ENCODE measurements at places on chromosomes 11 and 22.

DNA sequence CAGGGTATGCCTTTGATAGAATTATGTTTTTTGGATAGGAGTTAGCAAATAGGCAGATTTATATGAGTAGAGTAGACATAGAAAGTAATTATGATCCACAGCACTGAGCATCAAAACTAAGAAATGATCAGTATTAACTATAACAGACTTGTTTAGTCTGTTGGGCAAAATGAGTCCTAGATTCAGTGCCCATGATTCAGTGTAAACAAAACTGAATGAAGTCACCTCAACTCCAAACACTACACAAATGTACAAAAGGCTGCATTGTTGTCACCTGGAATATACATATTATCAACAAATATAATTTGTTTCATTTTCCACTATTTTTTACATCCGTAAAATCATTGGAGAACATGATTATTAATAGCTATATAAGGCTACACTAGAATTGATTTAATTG lies 6.7 kb downstream of the UEVLD start:
- no peak for DNase-seq

GRCh38 chr11:65516135-65516968 lies 8.5 kb upstream of the SCYL1 start:
- DNase-seq: no peak

DNA sequence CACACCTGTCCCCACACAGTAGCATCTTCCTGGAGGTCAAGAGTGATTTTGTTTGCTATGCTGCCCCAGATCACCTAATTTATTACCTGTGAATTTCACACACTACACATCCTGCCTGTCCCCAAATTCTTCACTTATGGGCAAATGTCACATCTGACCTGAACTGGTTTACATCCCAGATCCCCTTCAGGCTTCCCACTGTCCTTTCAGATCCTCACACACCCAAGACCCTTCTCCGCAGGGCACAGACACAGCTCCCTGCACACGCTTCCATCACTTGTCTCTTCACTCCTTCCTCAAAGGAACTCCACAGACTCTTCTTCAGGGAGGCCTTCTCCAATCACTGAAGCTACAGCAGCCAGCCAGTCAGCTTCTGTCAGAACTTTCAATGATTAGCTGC lies 118.7 kb upstream of the IGLL5 start:
- no peak for DNase-seq

GRCh38 chr11:69473276-69473845 lies 8.1 kb upstream of the LINC01488 start:
- DNase-seq: no peak

GRCh38 chr11:120281143-120281795 lies 41.3 kb downstream of the POU2F3 start:
- peak; percentile 19 for DNase-seq

DNA sequence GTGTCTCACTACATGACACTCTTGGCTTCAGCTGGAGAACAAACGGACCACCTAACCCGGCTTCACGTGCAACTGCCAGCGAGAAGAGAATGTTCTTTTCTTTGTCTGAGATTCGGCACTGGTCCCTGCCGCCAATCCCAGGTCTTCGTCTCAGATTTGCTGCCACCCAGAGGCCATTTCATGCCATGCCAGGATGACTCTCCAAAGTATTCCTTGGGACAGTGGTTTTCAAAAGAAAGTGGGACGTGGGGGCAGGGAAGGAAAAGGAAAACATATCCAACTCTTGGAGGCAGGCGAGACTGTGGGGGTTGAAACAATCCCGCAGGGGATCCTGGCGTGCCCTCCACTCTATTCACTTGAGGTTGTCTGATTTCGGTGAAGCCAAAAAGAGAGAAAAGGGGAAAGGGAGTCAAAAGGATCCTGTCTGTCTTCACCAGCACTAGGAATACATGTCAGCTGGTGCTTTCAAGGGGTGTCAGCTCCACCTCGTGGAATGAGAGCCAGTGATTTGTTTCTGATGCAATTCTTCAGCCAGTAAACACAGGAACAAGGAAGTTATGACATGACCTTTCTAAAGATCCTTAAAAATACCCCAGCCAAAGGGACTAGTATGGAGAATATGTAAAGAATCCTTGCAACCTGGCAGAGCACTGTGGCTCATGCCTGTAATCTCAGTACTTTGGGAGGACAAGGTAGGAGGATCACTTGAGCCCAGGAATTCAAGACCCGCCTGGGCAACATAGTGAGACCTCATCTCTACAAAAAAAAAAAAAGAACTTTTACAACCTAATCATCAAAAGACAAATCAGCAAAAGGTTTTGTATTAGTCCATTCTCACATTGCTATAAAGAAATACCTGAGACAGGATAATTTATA lies 41.0 kb upstream of the APLNR start:
- DNase-seq: peak; percentile 86

GRCh38 chr22:26977741-26978376 lies 320.5 kb downstream of the MIAT start:
- DNase-seq: peak; percentile 14

DNA sequence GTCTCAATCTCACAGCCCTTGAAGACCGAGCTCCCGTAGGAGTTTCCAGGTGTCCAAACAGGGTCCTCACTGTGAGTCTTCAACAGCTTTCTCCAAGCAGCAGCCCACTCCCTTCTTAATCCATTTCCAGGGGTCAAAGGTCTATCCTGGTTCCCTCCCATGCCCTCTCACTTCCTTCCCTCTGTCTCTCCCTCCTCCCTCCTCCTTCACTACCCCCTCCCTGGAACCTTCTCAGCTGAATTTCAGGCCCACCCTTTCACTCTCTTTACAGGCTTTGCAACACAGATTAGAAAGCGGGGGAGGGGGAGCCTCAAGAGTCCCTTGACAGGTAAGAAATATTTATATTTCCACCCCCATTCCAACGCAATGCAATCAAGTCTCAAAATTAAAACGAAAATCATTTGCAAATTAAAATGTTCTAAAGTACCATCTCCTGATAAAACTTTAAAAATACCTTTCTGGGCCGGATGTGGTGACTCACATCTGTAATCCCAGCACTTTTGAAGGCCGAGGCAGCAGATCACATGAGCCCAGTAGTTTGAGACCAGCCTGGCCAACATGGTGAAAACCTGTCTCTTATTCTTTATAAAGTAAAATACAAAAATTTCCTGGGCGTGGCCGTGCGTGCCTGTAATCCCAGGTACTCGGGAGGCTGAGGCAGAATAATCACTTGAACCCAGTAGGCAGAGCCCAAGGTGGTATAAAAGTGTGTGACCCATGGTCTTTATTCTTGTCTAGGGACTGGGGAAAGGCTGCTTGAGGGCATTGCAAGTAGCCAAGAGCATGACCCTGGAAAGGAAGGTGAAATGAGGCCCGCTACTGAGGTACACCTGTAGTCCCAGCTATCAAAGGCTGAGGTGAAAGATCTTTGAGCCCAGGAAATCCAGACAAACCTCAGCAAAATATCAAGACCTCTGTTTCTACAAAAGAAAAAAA lies 865 bp upstream of the ZNF280A start:
- no peak for DNase-seq

DNA sequence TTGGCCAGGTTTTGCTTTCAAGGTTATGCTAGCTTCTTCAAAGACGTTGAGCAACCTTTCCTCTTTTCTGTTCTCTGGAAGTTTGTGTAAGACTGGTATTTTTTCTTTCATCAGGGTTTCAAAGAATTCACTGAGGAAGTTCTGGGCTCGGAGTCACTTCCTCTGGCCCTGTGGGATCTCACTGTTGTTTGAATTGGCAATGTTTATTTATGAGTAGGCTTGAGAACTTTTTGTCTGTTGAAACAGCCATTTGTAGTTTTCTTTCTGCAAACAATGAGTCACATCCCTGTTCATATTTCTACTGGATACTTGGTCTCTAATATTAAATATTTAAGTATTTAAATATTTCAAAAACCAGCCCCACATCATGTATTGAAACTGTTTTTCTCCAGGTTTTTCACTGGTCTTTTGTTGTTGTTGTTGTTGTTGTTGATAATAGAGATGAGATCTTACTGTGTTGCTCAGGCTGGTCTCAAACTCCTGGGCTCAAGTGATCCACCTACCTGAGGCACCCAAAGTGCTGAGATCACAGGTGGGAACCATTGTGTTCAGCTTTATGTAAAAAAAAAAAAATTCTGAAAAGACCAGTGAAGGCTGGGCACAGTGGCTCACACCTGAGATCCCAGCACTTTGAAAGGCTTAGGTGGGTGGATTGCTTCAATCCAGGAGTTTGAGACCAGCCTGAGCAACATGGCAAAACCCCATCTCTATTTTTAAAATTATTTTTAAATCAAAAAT lies 26.9 kb downstream of the SUSD2 start:
- DNase-seq: peak; percentile 97

GRCh38 chr11:65418681-65419459 lies 3.7 kb upstream of the NEAT1 start:
- peak; percentile 96 for DNase-seq

GRCh38 chr11:117992136-117992535 lies 5.9 kb downstream of the IL10RA start:
- DNase-seq: no peak

- DNase-seq: no peak
Measured at GRCh38 chr11:36750349-36750748, 152.3 kb upstream of the RAG2 start.

DNA sequence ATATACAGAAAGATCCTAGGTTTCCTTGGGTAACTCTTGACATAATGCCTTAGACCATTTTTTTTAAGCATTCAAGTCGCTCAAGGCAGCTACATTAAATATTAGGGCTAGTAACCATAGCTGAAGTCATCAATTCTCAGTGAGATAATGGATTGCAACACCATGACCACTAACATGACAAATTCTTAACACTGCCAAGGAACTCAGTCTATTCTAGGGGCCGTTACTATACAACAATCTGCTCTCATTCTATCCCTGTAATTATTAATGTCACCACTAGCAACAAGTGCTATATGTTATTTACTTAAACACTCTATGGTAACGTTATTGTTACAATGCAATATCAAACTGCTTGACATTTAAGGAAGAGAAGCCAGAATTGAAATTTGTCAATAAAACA lies 3.2 kb upstream of the STK33 start:
- peak; percentile 68 for DNase-seq

DNA sequence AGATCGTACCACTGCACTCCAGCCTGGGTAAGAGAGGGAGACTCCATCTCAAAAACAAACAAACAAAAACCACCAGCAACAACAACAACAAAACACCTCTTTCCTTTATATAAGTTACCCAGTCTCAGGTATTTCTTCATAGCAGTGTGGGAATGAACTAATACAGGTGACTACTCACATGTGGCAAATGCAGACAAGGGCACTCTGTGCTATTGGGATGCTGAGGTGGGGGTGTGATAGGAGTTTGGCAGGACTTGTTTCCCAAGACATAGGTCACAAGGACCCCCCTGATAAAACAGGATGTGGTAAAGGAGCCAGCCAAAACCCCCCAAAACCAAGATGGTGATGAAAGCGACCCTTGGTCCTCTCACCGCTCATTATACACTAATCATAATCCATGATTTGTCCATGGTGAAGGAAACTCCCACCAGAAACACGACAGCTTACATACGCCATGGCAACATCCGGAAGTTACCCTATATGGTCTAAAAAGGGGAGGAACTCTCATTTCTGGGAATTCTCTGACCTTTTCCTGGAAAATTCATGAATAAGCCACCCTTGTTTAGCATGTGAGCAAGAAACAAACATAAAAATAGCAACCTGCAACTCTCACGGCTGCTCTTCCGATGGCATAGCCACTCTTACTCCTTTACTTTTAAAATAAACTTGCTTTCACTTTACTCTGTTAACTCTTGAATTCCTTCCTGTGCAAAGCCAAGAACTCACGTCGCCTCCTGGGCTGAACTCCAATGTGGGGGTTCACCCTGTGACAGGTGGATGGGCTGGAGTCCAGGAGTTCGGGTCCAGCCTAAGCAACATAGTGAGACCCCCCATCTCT lies 18.8 kb upstream of the INCENP start:
- peak; percentile 44 for DNase-seq

DNA sequence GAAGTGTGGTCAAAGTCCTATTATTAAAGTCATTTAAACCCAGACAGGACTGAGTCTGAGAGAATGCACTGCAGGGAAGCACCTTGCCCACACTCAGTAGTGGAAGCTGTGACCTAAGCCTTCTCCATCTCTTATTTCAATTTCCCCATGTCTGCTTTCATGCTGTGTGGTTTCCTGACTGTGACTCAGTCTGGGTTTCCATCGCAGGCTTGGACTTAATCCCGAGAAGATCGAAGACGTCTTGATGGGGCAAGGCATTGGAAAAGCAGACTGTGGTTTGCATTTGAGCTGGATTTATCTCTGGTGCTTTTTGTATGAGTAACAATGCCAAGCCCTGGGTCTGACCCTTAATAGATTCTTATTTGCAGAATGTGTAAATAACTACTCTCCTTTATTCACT lies 238.9 kb downstream of the NTM start:
- DNase-seq: peak; percentile 98

- no peak for DNase-seq
Measured at GRCh38 chr11:76459846-76460245, 15.0 kb downstream of the EMSY start.

DNA sequence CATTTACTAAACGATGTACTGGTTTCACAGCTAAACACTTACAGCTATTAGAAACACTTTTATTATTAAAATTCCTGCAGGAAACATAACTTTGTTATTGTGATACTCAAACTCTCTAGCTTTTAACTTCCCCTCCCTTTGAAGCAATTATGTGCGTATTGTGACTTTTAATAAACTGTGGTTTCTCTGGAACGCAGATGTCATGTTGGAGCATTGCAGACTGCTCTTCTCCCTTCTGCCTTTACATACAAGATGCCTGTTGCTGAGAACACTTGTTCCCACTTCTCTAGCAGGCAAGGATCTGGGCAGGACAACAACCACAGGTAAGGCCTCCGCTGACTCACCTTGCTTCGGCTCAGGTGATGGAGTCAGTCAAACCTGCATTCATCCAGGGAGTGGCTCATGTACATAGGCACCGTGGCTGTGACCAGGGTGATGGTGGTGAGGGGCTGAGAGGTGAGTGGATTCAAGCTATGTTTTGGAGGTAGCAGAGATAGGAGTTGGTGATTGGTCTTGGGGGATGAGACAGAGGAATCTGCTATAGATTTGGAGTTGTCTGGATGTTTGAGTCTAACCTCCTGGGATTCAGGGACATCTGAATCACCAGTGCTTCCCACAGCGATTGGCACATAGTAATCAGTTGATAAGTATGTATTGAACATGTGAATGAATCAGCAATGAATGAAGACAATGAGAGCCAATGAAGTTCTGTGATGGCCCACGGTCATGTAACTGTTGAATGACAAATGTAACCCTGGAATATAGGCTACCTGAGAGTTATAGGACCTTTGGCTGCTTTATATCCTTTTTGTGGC lies 106.0 kb downstream of the ADAMTS15 start:
- peak; percentile 30 for DNase-seq

DNA sequence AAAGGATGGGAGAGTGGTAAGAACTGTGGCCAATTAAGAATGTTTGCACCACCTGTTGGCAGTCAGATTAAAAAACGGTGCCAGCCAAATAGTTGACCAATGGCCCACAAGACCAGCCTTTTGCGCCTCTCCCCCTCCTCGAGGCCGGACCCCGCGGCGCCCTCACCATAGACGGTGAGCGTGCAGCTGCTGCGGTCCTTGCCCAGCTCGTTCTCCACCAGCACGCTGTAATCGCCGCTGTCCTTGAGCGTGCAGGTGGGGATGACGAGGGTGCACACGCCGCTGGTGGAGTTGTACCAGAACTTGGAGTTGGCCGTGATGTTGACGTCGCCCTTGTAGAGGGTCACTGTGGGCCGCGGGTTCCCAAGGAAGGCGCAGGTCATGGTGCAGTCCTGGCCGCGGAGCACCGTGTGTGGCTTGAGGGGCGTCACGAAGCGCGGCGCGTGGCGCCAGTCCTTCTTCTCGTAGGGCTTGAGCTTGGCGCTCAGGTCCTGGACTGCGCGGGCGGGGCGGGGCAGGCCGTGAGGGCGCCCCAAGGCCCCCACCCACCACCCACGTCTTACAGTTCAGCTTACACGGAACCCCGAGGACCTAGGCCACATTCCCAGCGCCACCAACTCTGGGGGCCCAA lies 7.2 kb downstream of the TMEM86A start:
- no peak for DNase-seq

GRCh38 chr11:35907648-35908431 lies 36.0 kb upstream of the LDLRAD3 start:
- peak; percentile 56 for DNase-seq
